Aorta (tissue), 5 donors: ENCODE measurements at places on chromosomes 2 and 18. TPM values are rescaled to one million over a fixed set of nuclear protein-coding genes. Genes with fewer than 3 reads are reported as not detected.

PFN4 gene
- not detected for total RNA-seq

GRCh38 chr2:46870051-46870839 is 45.4 kb downstream of the MCFD2 start:
- no peak for DNase-seq

- DNase-seq: no peak
Observed at GRCh38 chr2:106165561-106165960, 28.5 kb downstream of the UXS1 start.

DNA sequence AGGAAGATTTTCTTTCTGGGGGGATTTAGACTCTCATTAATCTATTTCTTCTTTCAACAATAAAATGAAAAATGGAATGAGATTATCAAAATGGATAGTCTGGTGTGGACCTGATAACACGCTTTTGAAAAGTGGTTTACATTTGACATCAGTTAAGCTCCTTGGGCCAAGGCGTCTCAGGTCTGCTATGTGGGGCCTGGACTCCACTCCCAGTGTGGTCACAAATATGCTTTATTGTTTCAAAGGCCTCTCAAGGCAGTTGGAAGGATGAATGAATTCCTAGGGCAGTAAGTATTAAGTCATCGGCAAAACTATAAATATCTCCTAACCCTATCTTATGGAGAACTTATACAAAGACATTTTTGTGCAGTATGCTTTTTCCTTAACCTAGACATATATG is 74.5 kb downstream of the ETAA1 start:
- no peak for DNase-seq

UGT1A3 gene
- total RNA-seq: not detected

VWA3B gene
- 1.0 TPM for total RNA-seq

DNA sequence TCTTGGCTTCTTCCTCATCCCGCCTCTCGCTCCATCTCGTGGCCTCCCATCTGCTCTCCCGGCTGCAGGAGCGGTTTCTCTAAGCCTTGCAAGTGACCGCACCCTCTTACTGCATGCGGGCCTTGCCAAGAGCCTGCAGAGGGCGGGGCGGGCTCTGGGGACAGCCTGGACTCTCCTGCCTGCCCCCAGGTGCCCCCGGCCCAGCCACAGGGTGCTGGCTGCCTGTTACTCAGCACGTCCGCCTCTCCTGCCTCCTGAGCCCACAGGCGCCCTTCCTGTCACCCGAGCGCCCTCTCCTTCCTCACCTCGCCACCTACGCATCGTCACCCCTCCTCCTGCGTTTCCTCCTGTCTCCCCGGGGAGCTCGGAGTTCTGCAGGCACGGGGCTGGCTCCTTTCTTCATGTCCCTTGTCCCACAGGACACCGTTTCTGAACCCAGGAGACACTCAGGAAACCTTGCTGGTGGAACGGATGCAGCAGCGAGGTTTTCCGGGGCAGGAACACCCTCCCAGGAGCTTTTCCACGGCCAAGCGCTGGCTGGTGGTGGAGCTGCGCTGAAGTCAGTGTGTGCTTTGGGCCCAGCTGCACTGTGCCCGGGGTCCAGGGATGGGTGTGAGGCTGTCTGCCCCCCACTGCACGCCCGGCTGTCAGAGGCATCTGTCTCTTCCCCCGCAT is 28.5 kb downstream of the HPCAL1 start:
- peak; percentile 76 for DNase-seq

GRCh38 chr2:162782138-162782537 is 56.4 kb downstream of the KCNH7 start:
- DNase-seq: no peak
